ENCODE measurements at places on chromosomes 2 and 18.

GRCh38 chr2:6927186-6927585, 10.0 kb downstream of the RNF144A start:
- DNase-seq = no peak

- no peak for DNase-seq
Measured at GRCh38 chr2:51410331-51410730, 378.4 kb upstream of the NRXN1 start.

GRCh38 chr2:165833156-165833555, 39.1 kb upstream of the GALNT3 start:
- DNase-seq = no peak

GRCh38 chr2:98157557-98157956, 70.6 kb downstream of the VWA3B start:
- no peak for DNase-seq

- no peak for DNase-seq
Measured at GRCh38 chr18:58454406-58455061, 174.4 kb downstream of the ALPK2 start.

DNA sequence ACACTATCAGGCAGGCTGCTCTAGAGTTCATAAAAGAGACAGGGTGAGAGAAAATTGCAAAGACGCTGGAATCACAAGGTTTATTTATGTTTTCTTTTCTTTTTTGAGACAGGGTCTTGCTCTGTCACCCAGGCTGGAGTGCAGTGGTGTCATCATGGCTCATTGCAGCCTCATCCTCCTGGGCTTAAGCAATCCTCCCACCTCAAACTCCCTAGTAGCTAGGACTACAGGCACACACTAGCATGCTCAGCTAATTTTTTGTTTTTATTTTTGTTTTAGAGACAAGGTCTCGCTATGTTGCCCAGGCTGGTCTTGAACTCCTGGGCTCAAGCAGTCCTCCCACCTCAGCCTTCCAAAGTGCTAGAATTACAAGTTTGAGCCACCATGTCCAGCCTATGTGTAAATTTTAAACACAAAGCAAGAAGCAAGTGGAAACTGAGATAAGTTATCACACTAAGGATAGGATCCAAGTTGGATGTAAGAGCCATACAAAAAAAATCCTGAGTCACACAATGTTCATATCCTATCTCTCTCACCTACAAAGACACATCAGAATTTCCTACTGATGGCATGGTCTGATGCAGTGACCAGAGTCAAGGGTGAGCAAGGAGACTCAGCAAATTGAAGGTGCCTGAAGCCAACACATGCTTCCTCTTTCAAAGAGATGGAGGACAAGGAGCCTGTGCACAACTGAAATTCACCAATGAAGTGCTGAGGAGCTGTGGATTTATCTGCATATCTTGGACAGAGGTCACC, 31.4 kb downstream of the MYL12B start:
- no peak for DNase-seq

- no peak for DNase-seq
Measured at GRCh38 chr2:59806486-59806885, 747.0 kb downstream of the BCL11A start.

DNA sequence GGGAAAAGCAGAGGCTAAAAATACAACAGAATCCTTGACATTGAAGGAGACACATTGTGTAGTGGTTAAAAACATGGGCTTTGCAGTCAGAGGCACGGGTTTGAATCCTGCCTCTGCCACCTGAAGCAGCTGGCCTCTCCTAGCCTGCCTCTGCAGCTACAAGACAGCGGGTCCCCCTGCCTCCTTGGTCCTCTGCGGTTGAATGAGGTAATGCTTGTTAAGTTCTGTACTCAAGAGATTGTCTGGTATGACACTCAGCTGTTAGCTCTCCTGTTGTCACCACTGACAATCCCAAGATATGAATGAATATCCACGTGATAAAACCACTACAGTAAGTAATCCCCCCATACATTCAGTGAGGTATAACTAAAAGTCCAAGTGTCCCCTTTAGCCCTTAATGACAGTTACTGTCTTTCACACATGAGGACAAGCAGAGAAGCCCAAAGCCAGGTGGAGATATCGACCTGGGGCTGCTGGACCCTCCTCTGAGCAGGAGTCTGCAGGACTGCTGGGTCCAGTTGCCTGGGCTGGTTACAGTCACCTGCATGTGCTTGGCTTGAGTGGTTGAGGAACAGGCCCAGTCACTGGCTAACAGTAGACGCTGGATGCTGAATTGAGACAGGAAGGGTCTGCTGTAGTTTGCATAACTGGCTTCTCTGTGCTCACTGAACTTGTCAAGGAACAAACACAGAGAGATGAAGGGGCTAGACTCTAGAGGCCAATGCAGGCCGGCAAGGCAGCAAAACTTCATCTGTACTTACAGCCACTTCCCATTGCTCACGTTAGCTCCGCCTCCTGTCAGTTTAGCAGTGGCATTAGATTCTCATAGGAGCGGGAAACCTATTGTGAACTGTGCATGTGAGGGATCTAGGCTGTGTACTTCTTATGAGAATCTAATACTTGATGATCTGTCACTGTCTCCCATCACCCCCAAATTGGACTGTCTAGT, 85.5 kb downstream of the TGFA start:
- DNase-seq = no peak

- no peak for DNase-seq
Measured at GRCh38 chr18:26429535-26430226, 118.7 kb downstream of the KCTD1 start.

- DNase-seq = no peak
Measured at GRCh38 chr2:38727661-38728060, 23.5 kb downstream of the SRSF7 start.

- no peak for DNase-seq
Measured at GRCh38 chr2:58512878-58513277, 271.8 kb upstream of the FANCL start.

GRCh38 chr2:236308855-236309668, 44.9 kb upstream of the ASB18 start:
- DNase-seq = no peak

- DNase-seq = no peak
Measured at GRCh38 chr2:36613801-36614200, 15.8 kb upstream of the FEZ2 start.

DNA sequence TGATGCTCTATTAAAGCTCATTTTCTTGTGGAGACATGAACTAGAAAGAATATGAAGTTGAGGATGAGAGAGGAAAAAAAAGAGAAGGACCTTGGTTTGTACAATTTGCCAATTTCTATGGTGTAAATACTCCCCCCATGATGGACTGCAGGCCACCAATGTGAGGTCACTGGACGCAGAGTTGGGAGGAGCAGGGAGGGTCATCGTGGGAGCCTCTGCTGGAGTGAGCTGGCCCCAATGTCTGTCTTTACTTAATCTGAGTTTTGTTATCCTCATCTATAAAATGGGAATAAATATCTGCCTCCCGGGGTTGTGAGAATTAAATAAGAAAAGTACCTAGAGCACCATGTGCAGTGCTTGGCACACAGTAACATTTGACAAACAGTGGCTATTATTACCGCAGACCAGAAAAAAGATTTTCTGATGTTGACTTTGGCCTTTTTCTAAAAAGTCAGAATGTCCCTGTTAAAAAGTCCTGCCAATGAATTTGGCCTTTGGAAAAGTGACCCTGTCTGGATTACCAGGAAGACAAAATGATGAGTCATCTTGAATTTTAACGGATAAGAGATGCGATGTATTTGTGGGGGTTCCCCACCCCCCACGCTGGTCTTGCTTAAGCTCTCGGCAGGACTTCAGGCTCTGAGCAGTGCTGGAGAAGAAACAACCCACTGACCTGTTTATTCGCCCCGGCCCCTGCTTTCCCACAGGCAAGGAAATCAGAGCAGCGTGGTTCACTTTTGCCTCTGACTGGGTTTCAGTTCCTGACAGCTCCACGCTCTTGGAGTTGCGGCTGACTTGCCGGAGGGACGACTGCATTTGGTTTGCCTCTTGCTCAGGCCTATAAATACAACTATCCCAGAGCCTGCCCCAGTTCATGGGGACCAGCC, 50.3 kb upstream of the FOSL2 start:
- DNase-seq = no peak

DNA sequence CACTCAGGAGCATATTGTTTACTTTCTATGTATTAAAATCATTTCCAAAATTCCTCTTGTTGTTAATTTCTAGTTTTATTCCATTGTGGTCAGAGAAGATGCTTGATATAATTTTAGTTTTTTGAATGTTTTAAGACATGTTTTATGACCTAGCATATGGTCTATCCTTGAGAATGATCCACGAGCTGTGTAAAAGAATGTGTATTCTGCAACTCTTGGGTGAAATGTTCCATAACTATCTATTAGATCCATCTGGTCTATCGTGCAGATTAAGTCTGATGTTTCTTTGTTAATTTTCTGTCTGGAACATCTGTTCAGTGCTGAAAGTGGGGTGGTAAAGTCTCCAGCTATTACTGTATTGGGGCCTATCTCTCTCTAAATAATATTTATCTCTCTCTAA, 83.3 kb upstream of the EPAS1 start:
- no peak for DNase-seq

DNA sequence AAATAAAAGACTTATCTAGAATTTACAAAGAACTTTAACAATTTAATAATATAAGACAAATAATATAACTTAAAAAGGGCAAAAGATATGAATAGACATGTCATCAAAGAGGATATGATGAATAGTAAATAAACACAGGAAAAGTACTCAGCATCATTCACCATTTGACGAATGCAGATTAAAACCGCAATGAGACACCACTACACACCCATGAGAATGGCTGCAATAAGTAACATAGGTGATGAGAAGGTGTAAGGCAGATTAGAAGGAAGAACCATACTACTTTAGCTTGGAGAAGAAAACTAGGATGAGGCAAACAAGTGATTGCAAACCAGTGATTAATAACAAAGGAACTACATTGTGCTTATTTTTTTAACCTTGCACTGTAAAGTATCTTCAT, 152.0 kb downstream of the CYRIA start:
- DNase-seq = no peak

DNA sequence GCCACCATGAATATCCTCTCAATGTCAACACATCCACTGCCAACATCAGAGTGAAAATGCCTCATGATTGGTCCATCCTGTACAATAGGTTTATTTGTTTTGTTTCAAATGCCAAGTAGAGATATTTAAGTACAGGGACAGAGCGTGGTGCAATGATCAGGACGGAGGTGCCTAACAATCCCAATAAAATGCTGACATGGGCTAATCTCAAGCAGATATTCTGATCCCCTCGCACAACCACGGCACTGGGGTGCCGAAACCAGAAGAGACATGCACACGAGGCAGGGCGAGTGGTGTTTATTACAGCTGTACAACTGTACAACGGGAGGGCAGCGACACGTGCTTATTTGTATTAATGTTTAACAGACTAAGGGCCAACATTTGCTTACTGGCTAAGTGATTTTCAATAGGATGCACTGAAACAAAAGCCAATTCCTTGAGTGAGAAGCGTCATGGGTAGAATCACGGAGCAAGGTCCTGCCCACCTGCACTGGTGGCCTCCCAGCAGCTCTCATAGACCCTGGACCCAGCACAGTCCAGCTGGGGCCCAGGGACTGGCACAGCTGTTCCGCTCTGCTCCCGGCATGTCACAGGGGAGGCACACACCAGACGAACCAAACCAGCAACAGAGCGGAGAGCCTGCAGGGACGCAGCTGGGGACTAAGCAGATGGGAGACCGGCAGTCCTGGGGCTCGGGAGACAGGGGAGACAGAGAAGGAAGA, 101.4 kb downstream of the HDAC4 start:
- DNase-seq = no peak

- no peak for DNase-seq
Measured at GRCh38 chr18:51957001-51957400, 383.0 kb upstream of the DCC start.

GRCh38 chr2:173584676-173585458, 230.2 kb downstream of the CDCA7 start:
- no peak for DNase-seq

DNA sequence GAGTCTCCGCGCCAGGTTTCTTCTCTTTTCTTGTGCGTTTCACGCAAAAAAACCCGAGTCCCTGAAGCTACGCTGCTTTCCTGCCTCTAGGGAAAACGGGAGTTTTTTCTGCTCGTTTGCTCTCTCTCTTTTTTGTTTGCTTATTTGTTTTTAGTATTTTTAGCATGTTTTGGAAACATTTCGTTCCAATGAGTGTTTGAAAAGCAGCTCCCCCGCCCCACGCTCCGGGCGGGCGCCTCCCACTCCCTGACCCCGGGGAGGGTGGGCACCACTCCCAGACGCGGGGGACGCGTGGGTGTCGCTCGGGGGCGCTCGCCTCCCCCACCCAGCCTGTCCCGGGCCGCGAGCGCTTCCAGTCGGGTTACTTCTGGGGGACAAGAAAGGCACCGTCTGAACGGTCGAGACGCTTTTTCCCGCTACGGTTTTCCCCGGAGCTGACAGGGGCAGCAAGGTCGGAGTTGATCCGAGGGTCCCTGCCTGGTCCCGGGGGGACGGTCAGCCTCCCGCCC, 446 bp upstream of the EFHD1 start:
- no peak for DNase-seq

- no peak for DNase-seq
Measured at GRCh38 chr2:73033142-73033765, 38.3 kb downstream of the SFXN5 start.

GRCh38 chr2:235113854-235114253, 162.0 kb downstream of the SH3BP4 start:
- DNase-seq = no peak

GRCh38 chr2:174035117-174035635, 70.0 kb upstream of the SP3 start:
- DNase-seq = no peak

- DNase-seq = no peak
Measured at GRCh38 chr2:171878481-171878993, 15.5 kb downstream of the SLC25A12 start.

DNA sequence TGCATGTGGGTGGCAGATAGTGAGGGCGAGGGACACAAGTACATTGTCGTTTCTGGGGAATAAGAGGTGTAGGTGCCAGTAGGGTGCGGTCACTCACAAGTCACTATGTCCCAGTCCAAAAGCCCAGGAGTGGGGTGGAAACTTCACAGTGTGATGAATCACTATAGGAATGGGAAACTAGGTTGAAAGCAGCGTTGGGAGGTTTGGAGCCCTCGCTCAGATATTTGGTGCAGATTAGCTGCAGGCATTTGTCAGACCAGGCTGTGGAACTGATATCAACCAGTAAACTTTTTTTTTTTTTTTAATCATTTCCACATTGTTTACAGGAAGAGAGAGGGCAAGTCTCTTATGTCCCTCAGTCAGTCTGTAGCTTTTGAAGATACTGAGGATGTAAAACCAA, 121.8 kb downstream of the CERS6 start:
- no peak for DNase-seq

- no peak for DNase-seq
Measured at GRCh38 chr2:190088917-190089316, 26.4 kb upstream of the MSTN start.

- no peak for DNase-seq
Measured at GRCh38 chr18:57210107-57210715, 63.3 kb downstream of the BOD1L2 start.

DNA sequence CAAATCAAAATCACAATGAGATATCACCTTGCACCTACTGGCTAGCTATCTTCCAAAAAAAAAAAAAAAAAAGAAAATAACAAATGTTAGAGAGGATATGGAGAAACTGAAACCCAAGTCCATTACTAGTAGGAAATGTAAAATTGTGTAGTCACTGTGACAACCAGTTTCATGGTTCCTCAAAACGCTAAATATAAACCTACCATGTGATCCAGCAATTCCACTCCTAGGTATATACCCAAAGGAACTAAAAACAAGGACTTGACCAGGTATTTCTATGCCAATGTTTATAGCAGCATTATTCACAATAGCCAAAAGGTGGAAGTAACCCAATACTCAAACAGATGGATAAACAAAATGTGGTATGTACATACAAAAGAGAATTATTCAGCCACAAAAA, 11.7 kb upstream of the SCRN3 start:
- no peak for DNase-seq

GRCh38 chr18:67359873-67360838, 156.4 kb downstream of the DSEL start:
- DNase-seq = no peak

All from stimulated activated CD4-positive, alpha-beta T cell treated with anti-CD3 and anti-CD28 coated beads, Interleukin-1b, Interleukin-23, amount 100 ng/mL, for 1 hour (primary cell).